ENCODE measurements at places on chromosomes 16 and 17.

DNA sequence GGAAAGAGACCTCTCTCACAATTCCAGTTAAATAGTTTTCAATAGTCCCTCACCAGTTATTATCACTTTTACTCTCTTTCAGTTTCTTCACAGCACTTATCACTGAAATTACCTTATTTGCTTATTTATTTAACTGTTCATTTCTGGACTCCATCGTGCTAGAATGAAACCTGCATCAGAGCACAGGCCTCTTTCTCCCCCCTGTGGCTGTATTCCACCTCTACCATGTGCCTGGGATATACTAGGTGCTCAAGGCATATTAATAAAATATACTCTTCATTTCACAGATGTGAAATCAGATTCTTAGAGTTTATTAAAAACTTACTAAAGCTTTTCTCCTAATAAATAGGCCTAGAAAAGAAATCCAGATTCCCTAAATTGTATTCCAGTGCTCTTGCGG, 308.9 kb upstream of the MON1B start:
- DNase-seq: no peak

DNA sequence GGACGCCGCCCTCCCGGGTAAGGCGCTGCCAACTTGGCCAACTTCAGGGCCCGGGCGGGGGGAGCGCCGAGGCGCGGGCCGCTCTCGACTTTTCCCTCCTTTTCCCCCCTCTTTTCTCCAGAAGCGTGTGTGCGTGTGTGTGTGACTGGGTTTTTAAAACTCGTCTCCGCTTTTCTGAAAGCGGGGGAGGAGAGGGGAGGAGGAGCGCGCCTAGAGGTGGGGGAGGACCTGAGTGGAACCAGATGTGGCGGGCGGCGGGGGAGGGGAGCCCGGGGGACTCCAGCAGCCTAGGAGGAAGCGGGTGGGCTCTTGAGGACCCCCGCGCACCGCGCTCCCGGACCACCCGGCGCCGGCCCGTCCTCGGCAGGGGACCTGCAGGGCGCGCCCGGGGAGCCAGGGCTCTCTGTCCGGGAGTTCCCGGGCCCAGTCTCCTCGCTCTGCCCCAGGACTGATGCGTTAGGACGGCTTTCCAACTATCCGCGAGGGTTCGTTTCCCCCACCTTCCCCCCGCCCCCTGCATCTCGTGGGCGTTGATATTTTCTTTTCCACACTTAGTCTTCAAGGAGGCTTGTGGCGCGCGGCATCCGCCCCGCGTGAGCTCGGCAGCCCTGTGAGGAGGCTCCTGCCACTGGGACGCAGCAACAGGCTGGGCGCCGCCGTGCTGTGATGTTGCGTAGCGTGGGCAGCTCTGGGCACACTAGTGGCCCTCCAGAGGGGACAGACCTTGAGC, 599 bp downstream of the MRC2 start:
- peak; percentile 81 for DNase-seq

GRCh38 chr16:88060524-88061219, 109.4 kb downstream of the BANP start:
- DNase-seq: no peak

DNA sequence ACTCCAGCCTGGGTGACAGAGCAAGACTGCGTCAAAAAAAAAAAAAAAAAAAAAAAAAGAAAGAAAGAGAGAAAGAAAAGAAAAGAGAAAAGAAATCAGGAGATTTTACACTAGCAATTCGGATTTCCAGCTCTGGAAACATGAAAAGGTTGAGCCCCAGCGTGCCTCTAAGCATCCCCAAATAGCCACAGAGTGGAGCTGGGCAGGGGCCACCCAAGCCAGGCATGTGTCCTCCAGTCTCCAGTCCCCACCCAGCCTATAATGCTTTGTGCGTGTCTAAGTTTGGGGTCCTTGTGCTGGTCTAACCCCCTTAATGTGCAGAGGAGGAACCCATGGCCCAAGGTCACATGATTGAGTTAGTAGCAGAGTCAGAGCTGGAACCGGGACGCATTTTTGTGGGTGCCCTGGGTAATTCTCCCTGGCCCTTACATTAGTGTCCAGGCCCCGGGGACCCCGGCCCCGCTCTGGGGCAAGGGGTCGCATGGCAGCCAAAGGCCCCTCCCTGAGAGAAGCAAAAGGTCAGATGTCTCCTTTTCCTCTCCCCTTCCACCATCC, 19.9 kb downstream of the ADAM11 start:
- no peak for DNase-seq

GRCh38 chr16:19001788-19002187, 18.1 kb downstream of the TMC7 start:
- DNase-seq: no peak

GRCh38 chr16:20323591-20324117, 3.7 kb downstream of the GP2 start:
- no peak for DNase-seq

DNA sequence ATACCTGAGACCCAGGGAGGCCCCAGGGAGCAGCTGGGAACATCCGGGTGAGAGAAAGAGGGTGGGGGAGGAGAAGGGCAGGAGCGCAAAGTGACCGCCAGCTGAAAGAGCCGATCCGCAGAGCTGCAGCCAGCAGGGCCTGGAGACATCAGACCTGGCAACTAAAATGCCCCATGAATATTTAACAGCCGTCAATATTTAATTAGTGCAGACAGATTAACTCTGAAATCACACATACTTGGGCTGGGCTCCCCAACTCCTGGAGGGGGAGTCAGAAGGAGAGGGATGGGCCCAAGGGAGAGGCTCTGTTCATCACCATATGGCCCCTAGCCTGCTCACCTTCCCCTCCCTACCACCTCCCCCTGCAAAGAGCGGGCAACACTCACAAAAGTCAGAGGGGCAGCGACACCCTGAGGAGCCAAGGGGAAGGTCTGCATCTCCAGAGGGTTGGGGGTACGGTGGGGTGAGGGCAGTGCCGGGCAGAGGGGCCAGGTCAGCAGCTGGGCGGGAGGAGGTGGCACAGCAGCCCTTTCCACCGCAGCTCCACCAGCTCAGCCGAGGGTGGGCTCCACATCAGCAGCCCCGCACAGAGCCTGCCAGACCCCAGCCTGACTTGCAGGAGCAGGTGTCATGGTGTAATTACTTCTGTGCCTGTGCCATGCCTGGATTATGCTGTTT, 61.9 kb upstream of the CCL1 start:
- DNase-seq: no peak

GRCh38 chr17:40038882-40039513, 15.2 kb downstream of the MED24 start:
- DNase-seq: peak; percentile 88

GRCh38 chr17:81060416-81060815, 25.5 kb downstream of the BAIAP2 start:
- no peak for DNase-seq

GRCh38 chr16:49674351-49674851, 181.5 kb downstream of the ZNF423 start:
- no peak for DNase-seq

DNA sequence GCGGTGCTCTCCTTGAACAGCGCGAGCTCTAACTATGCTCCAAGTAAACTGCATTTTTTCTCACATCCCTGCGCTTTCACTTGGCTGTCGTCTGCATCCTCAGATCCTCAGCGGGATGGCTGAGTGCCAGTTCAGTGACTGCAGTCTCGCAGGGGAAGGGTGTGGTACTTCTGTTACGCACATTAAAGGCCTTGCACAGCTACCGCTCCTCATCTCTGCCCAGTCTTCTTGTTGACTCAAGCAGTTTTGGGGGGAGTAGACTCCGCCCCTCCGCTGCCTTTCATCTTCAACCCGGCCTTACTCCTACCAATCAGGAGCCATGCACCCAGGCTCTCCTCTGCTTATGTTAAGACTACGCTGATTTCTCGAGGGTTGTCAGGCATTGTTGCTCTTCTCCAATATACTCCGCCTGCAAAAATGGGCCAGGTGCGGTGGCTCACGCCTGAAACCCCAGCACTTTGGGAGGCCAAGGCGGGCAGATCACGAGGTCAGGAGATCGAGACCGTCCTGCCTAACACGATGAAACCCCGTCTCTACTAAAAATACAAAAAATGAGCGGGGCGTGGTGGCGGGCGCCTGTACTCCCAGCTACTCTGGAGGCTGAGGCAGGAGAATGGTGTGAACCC, 10.0 kb downstream of the ATP5PD start:
- peak; percentile 74 for DNase-seq

DNA sequence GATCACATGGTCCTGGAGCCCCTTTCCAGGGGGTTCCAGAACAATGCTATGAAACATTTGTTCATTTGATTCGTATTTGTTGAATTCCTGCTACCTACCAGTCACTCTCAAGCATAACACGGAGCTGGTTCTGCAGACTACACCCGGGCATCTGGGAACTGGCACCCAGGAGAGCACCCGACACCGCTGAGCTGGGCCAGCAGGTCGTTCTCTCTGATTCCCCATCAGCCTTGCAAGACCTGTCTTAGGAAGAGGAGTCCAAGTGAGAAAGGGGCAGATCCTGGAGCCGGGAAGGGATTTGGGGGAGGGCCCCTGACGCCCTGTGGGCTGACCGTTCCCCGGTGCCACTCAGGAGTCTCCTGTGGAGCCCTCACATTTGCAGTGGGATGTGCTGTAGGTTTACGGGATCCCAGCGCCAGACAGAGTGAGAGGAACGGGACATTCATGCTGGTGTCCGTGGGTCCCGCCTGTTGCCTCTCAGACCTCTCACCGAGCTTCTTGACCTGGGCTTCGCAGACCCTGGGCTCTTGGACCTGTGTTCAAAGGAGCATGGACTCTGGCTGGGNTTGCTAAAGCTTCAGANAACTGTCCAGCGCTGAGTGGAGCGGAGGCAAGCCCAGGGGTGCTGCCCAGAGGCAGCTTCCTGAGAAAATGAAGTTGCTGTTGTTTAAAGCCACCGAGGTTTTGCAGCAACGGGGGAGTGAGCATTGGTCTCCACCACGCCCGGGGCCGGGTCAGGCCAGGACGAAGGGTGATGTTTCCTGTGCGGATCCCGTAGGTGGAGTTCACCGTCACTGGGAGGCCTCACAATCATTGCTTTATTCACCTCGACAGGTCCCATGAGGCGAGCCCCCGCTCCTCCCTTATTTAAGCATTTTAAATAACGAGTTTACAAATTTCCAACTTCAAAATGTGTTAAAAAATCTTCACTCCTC, 49.2 kb downstream of the METRNL start:
- DNase-seq: no peak

DNA sequence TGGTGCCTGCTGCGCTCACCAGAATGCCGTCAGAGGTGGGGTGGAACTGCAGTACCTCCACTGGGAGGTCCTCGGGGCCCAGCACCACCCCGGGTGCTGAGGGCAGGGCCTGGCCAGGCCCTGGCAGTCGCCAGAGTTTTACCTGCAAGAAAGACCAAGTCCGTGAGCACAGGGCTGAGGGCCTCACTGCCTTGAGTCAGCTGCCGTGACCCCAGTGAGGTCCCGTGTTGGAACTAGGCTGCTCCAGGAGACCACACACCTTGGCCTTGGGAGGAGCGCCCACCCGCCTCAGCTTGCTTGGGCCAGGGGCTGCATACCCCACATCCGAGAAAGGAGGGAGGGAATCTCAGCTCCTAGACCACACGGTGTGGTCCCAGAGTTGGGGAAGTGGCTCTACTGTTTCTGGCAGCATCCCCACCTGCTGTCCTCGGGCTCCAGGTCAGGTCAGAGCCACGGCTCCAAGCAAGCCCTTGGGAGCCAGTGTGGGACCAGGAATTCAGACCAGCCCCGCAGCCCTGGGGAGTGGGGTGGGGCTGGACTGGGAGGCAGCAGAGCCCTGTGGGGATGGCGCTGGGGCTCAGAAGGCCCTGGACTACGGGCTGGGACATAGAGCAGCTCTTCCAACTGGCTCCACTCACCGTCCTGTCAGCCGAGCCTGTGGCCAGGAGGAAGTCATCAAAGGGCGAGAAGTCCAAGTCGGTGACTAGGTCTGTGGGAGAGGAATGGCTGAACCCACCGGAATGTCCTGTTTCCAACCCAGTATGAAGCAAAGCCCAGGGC, 8.7 kb downstream of the CORO7 start:
- DNase-seq: no peak

DNA sequence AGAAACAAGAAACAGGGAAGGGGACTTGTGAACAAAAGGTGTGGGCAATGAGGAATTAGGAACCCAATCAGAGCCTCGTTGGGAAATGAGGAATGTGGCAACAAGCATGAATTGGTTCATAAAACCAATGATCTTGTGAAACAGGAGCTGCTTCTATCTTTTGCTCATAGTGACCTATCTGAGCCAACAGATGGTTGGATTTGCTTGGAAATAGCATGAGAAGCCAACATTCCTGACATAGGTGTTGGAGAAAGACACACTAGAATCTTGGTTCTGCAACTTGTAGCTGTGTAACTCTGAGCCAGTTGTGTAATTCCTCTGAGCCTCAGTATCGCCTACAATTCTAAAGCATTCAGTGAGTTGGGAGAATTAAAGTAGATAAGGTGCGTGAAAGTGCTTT, 251.9 kb upstream of the AXIN2 start:
- DNase-seq: no peak

DNA sequence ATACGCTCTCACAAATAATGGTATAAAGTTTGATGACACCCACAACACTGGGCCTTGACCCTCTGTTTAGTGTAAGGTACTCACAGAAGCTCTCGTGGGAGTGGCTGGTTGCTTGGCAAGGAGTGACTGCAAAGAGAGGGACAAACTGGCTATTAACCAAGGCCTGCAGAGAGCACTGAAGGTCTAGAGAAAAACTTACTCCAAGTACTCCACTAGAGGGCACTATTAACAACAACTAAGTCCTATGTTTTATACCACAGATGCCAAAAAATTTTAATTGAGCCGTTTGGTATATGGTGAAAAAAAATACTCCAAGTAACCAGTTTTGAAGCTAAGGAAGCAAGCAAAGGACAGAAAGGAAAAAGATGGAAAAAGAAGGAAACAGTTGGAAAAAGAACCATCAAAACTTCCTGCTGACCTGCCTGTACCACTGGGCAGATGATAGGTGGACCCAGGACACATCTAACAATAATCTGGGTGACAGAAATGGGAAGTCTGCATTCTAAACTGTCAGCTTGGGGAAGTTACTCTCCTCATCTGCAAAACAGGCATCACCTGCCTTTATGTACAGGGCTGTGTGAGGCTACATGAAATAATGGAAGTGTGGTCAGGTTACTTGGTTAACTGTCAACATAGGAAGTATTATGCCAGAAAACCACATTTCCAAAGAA, 23.2 kb downstream of the DYNC1LI2 start:
- peak; percentile 61 for DNase-seq

DNA sequence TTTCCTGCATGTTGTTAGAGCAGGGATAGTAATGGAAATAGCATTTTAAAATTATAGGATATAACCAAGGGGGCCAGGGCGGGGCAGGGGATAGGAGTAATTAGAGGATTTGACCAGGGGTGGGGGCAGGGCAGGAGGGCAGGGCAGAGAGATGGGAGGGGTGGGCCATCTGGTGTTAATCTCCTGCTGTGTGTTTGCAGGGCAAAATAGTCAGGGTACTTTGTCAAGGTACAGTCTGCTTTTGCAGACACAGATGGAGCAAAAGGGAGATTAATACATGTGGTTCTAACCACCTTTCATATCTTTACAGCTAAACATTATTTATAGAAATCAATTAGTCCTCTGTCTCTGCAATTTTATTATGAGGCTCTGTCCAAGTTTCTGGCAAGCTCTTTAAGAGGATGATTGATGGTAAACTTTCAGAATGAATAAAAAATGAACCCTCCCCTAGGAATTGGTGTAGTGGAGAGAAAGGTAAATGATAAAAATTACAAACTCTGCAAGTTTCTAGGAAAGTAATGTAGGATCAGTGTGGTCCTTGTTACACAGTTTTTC, 6.6 kb downstream of the ANKFN1 start:
- no peak for DNase-seq

- no peak for DNase-seq
Observed at GRCh38 chr17:19833914-19834313, 33.8 kb downstream of the ULK2 start.
